ENCODE measurements at places on chromosomes 7 and 10. TPM values are rescaled to one million over a fixed set of nuclear protein-coding genes. Genes with fewer than 3 reads are reported as not detected.

GRCh38 chr7:37541810-37542443, 93.3 kb upstream of the ELMO1 start:
- no peak for DNase-seq

GRCh38 chr10:59991661-59992060, 85.3 kb upstream of the CCDC6 start:
- peak; percentile 74 for DNase-seq

DNA sequence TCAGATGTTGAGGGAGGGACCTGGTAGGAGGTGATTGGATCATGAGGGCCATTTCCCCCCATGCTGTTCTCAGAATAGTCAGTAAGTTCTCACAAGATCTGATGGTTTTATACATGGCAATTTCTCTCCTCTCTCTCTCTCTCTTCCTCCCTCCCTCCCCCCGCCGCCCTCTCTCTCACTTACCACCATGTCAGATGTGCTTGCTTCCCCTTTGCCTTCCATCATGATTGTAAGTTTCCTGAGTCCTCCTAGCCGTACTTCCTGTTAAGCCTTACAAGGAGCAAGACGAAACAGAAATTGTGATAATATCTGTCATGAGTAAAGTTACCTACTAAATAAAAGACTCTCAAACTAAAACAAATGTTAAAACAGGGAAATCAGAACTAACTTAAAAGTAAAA, 19.9 kb upstream of the GPR141 start:
- no peak for DNase-seq

- DNase-seq = no peak
Observed at GRCh38 chr7:12839508-12840153, 152.2 kb downstream of the ARL4A start.

GRCh38 chr10:42887734-42888503, 105.3 kb downstream of the BMS1 start:
- DNase-seq = no peak

Gene LRMDA
- total RNA-seq = 2.2 TPM

Gene STN1
- total RNA-seq = 17.3 TPM

DNA sequence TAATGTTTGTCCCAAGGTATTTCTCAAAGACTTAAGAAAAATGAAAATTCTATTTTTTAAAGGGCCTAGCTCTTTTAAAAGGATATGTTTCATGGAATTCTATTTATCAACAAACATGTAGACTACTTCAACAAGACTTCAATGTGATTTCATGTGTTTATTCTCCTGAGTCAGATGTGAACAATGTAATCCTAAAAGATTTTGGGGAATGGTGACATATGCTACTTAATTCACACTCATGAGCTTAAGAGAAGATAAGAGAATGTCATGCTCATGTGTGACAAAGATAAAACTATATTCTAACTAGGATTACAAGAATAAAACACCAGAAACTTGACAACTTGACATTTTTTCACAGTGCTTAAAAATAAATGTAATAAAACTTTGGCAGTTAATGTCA, 127.5 kb downstream of the TES start:
- no peak for DNase-seq

Gene ZNF777
- 17.2 TPM for total RNA-seq

Gene HOXA6
- total RNA-seq = not detected

Gene LEP
- not detected for total RNA-seq

DNA sequence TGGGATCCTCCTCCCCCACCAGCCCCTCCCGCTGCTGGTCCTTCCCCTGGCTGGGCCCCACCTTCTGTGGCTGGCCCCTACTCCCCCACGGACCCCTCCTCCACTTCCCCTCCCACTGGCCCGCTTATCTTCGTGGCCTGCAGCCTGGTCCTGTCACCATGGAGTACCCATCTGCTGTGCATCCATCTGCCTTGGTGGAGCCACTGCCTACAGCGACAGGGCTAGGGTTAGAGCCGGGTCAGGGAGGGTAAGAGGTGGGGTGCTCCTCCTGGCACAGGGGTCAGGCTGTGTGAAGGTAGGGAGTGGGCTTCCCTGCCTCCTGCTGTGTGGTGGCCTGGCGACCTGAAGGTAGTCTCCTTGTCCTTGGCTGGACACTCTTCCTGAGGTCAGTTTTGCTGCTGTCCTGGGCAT, 5.2 kb downstream of the ADCY1 start:
- no peak for DNase-seq

DNA sequence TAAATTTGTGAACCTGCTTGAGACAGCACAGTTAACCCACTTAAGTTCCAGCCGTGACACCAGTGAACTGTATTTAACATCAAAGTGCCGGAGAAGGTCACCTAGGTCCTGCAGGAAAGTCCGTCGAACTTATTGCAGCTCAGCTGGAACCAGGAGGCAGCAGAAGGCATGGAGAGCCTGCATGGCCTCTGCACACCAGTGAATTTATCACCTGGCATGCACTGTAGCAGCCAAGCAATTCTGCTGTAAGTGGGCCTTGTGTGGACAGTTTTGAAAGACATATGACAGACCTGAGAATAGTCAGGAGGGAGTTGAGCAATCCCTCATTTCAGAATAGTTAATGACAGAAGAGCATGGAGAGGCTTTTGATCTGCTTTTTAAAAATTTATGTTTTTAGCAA, 108.8 kb downstream of the PLXDC2 start:
- DNase-seq = no peak

GRCh38 chr10:73743327-73743904, 756 bp upstream of the SEC24C start:
- DNase-seq = no peak

Gene CAMK1D
- total RNA-seq = 27.4 TPM

Gene COBL
- total RNA-seq = 3.6 TPM

Gene BTBD16
- total RNA-seq = not detected

- no peak for DNase-seq
Observed at GRCh38 chr7:150503581-150503980, 11.1 kb upstream of the GIMAP7 start.

Gene ZP3
- total RNA-seq = 1.4 TPM

DNA sequence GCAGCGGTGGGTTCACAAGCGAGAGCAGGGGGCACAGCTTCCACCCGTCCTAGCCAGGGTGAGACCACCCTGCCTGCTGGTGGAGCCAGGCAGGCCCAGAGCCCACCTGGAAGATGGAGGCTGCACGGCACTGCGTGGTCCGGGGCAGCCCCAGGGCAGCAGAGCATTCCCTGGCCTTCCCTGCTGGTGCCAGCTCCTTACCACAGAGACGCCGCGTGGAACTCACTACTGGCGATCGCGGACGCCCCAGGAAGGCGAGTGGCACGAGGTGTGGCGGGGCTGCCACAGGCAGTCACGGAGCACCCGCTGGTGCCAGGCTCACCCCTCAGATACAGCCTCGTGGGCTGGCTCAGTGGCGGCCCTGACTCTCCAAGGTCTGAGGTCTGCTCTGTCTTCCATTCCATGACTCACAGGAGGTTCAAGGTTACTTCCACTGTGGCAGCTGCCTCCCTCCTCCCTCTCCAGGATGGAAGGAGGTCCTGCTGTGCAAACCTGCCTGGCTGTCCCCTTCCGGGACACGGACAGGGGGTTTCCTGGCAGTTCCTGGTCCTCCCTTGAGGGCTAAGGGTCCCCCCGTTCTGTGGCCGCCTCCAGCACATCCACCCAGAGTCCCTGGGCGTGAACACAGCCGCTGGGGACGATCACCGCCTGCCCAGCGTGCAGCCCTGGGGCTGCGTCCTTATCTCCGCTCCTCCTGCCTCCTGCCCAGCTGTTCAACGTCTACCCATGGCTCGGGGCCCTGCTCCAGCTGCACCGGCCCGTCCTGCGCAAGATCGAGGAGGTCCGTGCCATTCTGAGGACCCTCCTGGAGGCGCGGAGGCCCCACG, 3.1 kb downstream of the CYP2W1 start:
- no peak for DNase-seq

DNA sequence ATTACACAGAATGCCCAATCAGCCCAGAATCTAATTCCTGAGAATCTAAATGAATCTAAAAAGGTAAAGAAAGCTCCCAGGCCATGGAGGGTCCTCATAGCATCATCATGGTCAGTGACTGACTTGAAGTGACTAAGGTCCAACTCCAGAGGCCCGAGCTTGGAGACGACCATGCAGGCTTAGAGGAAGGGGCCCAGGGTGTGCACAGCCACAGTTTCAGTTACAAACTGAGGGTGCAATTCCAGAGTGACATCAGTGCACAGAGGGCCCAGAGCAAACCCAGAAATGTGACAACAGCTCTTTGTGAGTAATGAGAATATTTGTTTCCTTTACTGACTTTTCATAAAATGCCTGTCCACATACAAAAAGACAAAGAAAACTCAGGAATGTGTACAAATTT, 170.0 kb downstream of the TNS3 start:
- no peak for DNase-seq

Gene UPF2
- total RNA-seq = 23.2 TPM

- DNase-seq = peak; percentile 43
Observed at GRCh38 chr7:140349144-140349771, 49.1 kb downstream of the SLC37A3 start.

DNA sequence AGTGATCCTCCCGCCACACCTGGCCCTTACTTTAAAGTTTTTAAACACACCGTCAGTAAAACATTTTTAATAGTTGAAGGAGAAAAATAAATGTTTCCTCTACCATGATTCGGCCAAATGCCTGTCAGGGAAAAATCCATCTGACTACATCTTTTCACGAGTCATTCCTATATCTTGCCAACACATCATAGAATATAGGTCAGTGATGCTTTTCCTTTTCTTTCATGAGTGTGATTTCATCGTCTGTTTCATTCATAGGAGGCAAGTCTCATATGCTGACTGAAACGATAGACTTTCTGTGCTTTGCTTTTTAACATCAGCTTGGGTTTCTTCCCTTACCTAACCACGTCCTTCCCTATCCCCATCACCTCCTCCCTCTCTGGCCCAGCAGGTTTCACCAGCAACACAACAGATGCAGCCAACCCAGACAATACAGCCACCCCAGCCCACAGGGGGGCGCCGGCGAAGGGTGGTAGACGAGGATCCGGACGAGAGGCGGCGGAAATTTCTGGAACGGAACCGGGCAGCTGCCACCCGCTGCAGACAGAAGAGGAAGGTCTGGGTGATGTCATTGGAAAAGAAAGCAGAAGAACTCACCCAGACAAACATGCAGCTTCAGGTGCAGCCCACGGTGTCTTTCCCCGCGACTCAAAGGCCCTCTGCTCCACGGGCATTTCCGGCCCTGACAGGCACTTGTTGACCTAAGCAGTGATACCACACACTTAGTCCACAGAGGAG, 149.2 kb downstream of the TRIL start:
- DNase-seq = peak; percentile 27

All from astrocyte (in vitro differentiated cells and primary cell).